NCI-H510A treated with DMSO at 0.1 percent for 48 hours (cell line): ENCODE measurements at places on chromosomes 2 and 18.
A peak's percentile ranks its signal among the peaks of the same experiment; 100 is the strongest.

DNA sequence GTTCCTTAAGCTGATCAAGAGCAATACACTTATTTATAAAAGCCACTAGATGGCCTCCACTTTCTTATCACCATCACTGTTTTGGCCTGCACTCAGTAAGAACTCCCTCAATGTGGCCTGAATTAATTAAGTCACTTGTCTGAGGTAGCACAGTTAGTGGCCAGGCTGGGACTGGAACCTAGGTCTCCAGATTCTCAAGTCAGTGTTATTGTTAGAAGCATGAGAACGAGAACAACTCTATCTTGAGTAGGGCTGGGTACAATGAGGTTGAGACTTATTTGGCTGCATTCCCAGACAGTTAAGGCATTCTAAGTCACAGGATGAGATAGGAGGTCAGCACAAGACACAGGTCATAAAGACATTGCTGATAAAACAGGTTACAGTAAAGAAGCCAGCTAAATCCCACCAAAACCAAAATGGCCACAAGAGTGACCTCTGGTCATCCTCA, 115.8 kb downstream of the SS18 start:
- no peak for DNase-seq

GRCh38 chr2:26767894-26768487, 3.9 kb downstream of the SLC35F6 start:
- no peak for DNase-seq

DNA sequence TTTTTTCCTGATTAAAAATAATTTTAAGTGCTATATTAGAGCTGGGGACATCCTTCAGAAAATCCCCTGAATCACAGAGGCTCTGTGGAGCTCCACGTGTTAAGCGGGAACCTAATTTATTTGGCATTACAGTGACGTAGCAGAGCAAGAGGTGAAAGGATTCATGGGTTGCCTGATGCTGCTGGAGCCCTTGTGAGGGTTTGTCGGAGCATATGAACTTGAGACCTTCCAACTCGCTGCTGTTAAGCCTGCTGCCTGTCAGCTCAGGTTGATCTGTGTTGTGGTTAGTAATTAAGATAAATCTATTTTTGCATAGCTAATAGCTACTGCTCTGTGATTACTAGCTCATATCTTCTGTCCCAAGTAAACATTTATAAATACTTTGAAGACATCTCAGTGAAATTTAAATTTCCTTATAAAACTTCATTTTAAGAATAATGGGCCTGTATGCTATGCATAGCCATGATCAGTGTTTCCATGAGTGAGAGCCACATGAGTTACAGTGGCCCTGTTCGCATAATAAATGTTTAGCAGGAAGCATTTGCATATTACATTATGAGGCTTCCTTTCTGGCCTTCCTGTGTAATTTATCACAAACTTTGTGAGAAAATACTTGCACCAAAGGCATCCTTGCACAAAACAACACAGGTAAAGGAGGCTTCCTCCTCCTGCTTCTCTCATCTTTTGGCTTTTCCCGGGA, 438.9 kb downstream of the PTPRM start:
- DNase-seq, result no peak

DNA sequence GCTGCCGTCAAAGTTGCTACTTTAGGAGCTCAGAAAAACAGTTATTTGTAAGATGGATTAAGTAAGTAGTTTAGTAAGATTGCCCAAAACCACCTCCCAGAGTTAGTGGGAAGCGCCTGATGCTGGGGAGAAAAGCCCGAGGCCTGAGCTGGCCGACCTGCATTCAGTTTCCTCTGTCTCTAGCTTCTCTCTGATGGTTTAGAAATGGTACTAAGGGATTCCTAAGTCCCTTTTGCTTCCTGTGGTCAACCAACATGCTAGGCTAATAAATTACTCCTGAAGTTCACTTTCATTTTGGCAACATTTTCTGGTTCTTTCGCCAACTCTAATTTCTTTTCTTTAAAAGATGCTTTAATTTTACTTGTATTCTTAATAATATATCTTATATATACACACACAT, 60.1 kb downstream of the ASAP2 start:
- no peak for DNase-seq

- peak; percentile 16 for DNase-seq
These were observed 368 bp downstream of the TMEFF2 start for GRCh38 chr2:192194265-192194865.

- no peak for DNase-seq
These were observed 53.6 kb downstream of the PKDCC start for GRCh38 chr2:42101206-42102023.

DNA sequence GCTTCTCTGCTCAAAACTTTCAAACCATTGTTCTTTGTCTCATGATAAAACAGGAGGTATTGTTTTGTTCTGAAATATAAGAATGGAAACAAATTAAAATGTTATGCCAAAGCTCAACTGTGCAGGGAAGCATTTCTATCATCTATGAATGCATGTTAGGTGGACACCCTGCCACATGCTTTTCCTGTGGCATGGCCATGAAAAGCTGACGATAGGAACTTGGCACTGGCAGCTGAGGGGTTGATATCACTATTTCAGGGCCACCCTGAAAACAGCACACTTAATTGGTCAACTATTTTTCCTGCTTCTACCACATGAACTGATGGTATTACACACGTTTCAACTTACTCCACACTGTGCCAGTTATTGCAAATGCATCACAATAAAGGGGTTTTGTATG, 157.3 kb downstream of the MREG start:
- no peak for DNase-seq

DNA sequence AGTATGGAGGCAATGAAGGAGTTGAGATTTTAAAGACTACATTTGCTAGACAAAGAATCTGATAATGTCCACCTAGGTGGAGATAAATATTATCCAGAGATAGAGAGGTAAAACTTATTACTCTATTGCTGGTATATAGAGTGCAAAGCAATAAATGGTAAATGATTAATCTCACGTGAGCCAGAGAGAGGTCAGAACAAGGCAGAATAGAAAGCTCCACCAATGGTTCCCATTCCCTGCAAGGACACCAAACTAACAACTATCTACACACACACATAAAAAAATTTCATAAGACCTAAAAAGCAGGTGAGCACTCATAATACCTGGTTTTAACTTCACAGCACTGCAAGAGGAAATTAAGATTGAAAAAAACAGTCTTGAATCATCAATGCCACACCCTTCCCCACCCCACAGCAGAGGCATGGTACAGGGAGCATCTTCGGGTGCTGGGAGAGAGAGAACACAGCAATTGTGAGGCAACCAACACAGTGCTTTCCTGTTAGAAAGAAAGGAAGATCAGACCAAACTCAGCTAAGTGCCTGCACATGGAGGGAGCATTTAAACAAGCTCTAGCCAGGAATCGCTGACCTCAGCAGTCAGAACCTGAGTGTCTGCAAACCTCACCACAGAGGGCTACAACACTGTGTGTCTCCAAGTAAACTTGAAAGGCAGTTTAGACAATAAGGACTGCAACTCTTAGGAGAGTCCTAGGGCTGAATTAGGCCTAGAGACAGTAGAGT, 1432.6 kb upstream of the TMEFF2 start:
- no peak for DNase-seq
